Dermis lymphatic vessel endothelial cell (primary cell): ENCODE measurements at places on chromosomes 13 and 19. TPM values are rescaled to one million over a fixed set of nuclear protein-coding genes. Genes with fewer than 3 reads are reported as not detected.

The GARIN5A gene
- 0.11 and 0.17 TPM in 2 replicates for total RNA-seq

The REX1BD gene
- 43.6 and 45.5 TPM in 2 replicates for total RNA-seq

The KRI1 gene
- total RNA-seq, result 5.7 and 8.4 TPM in 2 replicates

The MBD3L3 gene
- not detected in 2 replicates for total RNA-seq

The TMPRSS9 gene
- total RNA-seq, result under 0.01 TPM in 2 replicates
